ENCODE measurements at places on chromosomes 2 and 18. TPM values are rescaled to one million over a fixed set of nuclear protein-coding genes. Genes with fewer than 3 reads are reported as not detected.

The GALNT3 gene
- polyA plus RNA-seq: 2.3 TPM

The GPR75 gene
- not detected for polyA plus RNA-seq

The EMILIN1 gene
- polyA plus RNA-seq: 0.70 TPM

The ASB18 gene
- not detected for polyA plus RNA-seq

The CD302 gene
- 0.42 TPM for polyA plus RNA-seq

The DRC1 gene
- not detected for polyA plus RNA-seq

The ATF2 gene
- 39.6 TPM for polyA plus RNA-seq

The GPR155 gene
- 20.1 TPM for polyA plus RNA-seq

The BCL2 gene
- polyA plus RNA-seq: 19.1 TPM

The LRRTM4 gene
- polyA plus RNA-seq: not detected

The PSD4 gene
- polyA plus RNA-seq: 18.6 TPM

The ACVR1C gene
- polyA plus RNA-seq: 0.59 TPM

The CCDC85A gene
- not detected for polyA plus RNA-seq

The PSMD1 gene
- polyA plus RNA-seq: 70.7 TPM

The CFAP53 gene
- not detected for polyA plus RNA-seq

The PTPN4 gene
- 110 TPM for polyA plus RNA-seq

Measured in CD4-positive, CD25-positive, alpha-beta regulatory T cell (primary cell).